CD4-positive, alpha-beta T cell treated with Interleukin-17A for 4 hours (primary cell): ENCODE measurements at places on chromosomes 6 and 20.

DNA sequence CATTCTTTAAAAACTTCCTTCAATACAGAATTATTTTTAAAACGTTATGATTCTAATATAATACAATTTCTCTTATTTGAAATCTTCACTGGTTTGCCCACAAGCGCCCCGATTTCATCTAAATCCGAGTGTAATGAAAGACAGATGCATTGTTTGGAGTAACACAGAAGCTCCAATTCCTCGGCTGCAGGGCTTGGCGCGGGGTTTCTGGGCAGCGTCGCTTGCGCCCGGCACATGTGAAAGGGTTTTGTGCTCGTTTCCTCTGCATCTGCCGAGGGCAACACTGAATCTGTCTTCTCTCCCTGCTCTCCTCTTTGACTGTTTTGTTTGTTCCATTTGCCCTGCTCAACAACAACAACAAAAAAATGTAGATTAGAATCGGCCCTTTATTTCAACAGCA lies 248.6 kb upstream of the QKI start:
- DNase-seq = no peak

- DNase-seq = peak; percentile 38
Measured at GRCh38 chr6:42177514-42178364, 4.6 kb downstream of the GUCA1A start.

DNA sequence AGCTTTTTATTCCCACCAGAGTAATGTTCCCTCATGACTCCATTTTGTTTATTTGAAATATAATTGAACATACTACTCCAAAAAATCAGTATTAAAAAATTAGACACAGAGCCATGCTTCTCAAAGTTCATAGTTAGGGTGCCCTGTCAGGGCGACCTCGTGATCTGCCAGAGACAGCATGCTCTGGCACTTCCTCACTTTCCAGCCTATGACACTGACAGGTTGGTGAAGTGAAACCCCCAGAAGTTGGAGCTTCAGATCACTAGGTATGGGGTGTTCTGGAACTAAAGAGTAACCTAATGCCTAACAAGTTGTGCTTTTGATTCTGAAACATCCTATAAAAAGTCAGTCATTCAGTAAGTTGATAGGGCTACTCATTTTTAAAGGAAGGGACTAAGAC lies 93.0 kb downstream of the TBC1D7 start:
- no peak for DNase-seq

GRCh38 chr20:48354320-48354876 lies 473.4 kb downstream of the PREX1 start:
- no peak for DNase-seq

DNA sequence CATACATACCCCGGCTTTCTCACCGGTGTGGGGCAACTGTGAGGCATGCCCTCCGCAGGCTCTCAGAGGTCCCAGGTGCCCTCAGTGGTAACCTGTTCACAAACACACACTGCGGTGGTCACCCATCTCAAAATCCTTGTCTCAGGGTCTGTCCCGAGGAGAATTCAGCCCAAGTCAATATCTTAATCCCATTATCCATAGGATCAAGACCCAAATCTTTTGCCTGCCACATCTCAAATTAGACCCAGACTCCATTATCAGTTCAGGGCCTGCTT lies 140.8 kb downstream of the CDC5L start:
- no peak for DNase-seq

- no peak for DNase-seq
Measured at GRCh38 chr20:24648481-24648880, 179.1 kb downstream of the SYNDIG1 start.

DNA sequence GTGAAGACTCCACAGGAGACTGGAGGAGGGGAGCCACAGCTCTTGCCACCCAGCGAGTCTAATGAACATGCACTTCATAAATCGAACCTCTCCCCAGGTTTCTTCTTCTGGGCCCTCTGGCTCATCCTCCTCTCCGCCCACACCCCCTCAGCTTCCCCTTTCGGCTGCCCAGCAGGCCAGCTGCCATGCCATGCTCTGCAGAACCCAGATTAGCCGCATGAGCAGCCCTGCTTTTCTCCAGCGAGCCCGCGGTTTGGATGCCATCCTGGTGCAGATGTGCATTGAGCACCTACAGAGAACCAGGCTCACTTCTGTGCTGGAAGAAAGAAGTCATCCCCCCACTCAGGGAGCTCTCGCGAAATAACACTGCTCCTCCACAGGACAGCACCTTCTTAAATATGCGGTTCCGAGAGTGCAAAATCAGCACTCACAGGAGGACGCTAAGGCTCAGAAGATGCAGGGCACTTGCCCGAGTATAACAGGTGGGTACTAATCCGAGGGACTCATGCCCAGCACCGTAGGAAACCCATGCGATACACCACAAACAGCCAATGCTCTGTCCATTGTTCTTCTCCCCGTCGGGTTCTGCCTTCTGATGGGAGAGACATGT lies 143.0 kb upstream of the THBS2 start:
- DNase-seq = no peak

GRCh38 chr6:80333342-80333741 lies 226.9 kb downstream of the BCKDHB start:
- no peak for DNase-seq

GRCh38 chr20:33843050-33843449 lies 31.9 kb downstream of the CHMP4B start:
- no peak for DNase-seq

DNA sequence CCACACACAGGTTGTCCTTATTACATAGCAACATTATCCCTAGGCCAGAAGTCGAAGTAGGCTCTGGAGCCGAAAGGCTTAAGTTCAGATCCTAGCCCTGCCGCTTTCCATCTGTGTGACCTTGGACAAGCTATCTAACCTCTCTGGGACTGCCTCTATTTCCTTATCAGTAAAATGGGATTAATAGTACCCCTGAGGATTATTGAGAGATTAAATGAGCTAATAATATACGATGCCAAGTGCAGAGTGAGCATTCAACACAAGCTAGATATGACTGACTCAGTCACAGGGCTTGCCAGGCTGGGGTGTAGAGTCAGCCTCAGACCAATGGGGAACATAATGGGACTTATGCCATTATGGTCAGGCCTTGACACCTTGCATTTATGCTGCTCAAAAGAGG lies 8.9 kb upstream of the SPATA2 start:
- no peak for DNase-seq

- DNase-seq = no peak
Measured at GRCh38 chr6:168011291-168011690, 13.8 kb downstream of the KIF25 start.

GRCh38 chr6:90393232-90393884 lies 96.7 kb upstream of the BACH2 start:
- DNase-seq = peak; percentile 82

DNA sequence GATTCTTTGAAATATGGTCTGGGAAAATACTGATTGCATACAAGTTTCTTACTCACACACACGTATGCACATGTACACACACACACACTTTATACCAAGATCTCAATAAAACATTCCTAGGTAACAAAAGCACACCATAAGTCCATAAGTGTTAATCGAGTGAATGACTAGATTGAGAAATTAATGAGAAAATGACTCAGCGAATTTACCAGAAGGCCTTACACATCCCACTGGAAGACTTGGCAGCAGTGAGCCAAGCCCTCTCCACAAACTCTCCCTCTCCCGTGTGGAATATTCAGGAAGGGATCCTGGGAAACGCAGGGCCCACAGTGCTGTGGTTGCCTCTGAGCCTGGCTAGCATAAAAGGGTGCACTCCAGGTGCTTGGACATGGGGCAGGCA lies 227.2 kb downstream of the LY86 start:
- no peak for DNase-seq

GRCh38 chr6:104548297-104548696 lies 311.4 kb downstream of the HACE1 start:
- no peak for DNase-seq

DNA sequence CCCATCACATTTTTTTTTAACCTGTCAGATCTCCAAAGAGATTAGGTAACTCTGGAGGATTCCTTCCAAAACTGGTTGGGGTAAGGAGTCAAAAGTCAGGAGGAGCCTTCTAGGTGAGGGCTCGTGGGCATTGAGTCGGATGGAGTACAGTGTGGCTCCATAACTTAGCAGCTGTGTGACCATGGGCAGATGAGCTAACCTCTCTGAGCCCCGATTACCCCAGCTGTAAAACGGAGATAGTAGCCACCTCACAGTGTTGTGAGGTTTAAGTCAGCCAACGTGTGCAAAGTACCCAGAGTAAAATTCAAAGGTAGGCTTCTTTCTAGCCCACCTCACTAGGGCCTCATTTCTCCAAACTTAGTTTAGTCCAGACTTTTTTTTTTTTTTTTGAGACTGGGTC lies 151.5 kb downstream of the CD24 start:
- DNase-seq = no peak

GRCh38 chr6:25883991-25884390 lies 9.9 kb upstream of the SLC17A3 start:
- no peak for DNase-seq
